Activated T-cell treated with anti-CD3 and anti-CD28 coated beads for 24 hours (primary cell): ENCODE measurements at places on chromosomes 12 and 14.

DNA sequence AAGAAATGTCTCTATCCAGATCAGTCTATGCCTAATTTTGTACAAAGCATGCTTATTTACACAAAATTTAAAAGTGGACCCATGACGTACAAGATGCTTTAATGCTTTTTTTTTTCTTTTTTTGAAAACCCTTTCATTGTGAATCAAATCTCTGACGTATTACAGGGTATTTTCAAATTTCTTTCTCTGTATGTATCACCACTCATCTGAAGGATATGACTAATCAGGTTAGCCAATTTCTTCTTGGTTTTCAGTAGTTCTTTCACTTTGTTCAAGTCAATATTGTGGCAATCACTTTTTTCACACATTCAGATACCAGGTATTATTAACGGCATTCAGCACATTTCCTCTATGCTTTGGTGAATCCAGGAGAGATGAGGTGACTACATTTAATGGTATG, 685.3 kb downstream of the TRHDE start:
- DNase-seq, result no peak

DNA sequence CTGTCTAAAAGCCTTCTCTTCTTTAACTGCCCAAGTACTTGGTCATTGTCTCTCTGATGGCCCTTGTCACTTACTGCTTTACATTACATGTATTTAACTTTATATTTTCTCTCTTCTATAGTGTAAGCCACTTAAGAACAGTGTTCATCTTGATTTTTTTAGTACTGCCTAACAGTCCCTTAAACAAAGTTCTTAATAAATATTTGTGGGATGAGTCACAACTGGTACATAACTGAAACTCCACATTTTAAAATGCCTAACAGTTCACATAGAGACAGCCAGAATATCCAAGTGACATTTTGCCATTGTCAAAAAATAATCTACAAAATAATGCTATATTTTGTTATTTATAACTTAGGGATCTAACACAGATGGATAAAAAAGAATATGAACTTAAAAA, 146.6 kb downstream of the STXBP6 start:
- no peak for DNase-seq

- no peak for DNase-seq
Measured at GRCh38 chr12:60210756-60211155, 614.9 kb downstream of the SLC16A7 start.

- no peak for DNase-seq
Measured at GRCh38 chr14:101845496-101845895, 84.0 kb downstream of the PPP2R5C start.

- DNase-seq, result no peak
Measured at GRCh38 chr12:49979791-49980190, 7.0 kb downstream of the AQP6 start.

- no peak for DNase-seq
Measured at GRCh38 chr12:93072340-93072739, 143.2 kb upstream of the EEA1 start.

- no peak for DNase-seq
Measured at GRCh38 chr12:116053479-116054200, 223.9 kb downstream of the MED13L start.

GRCh38 chr14:92711976-92712653, 36.3 kb downstream of the LGMN start:
- DNase-seq, result no peak

DNA sequence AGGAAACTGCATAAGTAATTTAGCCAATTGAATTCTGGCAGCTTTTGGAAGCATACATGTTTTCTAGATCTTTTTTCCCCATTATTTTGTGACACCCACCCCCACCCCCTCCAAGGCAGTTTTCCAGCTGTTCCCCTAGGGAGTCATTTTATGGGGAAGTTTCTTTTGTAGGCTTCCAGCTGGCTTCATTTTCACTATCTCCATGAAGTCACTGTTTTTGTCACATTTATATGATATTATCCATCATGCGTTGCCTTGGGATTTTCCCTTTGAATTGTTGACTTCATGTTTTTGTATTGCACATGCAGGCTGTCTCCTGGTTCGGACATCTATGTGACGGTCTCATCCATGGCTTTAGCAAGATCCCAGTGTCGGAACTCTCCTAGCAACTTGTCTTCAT, 233.6 kb upstream of the RGS6 start:
- no peak for DNase-seq

GRCh38 chr14:55245657-55246268, 25.5 kb upstream of the FBXO34 start:
- DNase-seq, result no peak

GRCh38 chr12:57765003-57765697, 1.7 kb downstream of the CYP27B1 start:
- DNase-seq, result no peak

DNA sequence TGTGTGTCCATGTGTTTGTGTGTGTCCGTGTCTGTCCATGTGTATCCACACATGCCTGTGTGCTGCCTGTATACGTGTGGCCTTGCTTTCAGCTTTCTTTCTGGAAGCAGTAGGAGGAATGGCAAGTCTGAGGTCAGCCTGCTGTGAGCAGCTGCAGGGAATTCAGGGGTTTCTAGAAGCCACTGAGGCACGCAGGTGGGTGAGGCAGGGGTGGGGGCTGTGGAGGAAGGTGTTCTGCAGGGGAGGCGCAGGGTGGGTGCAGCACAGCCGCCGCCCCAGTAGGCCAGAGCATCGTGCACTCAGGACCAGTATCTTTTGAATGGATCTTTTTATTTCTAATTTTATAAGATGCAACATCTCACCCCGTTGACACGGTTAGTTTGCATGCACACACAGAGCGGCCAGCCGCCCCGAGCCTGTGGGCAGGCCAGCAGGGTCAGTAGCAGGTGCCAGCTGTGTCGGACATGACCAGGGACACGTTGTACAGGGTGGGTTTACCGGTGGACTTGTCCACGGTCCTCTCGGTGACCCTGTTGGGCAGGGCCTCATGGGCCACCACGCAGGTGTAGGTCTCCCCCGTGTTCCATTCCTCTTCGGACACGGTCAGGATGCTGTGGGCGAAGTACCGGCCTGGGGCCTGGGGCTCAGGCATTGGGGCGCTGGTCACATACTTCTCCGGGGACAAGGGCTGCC, 327.7 kb downstream of the TMEM121 start:
- no peak for DNase-seq

DNA sequence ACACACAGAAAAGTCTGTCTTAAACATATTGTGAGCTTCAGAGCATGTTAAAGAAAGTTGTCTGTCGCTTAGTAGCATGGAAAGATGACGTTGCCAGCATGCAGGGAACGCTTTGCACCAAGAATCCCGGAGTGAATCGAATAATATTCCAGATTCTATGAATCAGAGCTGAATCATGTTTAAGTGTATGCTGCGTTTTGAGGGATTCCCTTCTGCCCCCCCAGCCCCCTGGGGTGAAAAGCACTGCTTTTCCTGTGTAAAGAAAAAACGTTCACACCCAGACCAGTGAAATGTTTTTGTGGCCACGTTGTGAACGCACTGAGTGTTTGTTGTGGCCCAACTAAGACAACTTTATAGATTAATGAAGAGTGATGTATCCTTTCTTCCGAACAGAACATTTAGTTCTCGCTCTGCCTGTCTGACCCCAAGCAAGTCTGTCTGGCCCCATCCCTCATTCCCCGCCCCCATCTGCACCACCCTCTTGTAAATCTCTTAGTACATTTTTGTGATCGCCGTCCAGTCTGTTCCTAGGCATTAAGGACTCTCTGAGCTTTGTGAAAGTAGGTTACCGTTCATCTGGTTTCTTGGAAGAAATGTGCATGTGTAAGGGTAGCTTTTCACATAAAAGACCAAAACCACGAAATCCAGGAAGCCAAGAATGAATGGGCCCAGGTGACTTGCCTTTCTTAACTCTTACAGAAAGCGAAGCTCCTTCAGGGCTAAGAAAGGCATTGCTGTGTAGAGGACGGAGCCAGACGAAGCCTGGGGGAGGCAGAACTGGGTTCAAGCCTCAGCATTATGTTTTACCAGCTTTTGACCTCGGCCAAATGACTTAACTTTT, 103.0 kb downstream of the SAMD4A start:
- no peak for DNase-seq

GRCh38 chr12:21340403-21340802, 5.7 kb upstream of the SLCO1A2 start:
- no peak for DNase-seq

- DNase-seq, result no peak
Measured at GRCh38 chr14:25658988-25659387, 609.0 kb upstream of the STXBP6 start.

DNA sequence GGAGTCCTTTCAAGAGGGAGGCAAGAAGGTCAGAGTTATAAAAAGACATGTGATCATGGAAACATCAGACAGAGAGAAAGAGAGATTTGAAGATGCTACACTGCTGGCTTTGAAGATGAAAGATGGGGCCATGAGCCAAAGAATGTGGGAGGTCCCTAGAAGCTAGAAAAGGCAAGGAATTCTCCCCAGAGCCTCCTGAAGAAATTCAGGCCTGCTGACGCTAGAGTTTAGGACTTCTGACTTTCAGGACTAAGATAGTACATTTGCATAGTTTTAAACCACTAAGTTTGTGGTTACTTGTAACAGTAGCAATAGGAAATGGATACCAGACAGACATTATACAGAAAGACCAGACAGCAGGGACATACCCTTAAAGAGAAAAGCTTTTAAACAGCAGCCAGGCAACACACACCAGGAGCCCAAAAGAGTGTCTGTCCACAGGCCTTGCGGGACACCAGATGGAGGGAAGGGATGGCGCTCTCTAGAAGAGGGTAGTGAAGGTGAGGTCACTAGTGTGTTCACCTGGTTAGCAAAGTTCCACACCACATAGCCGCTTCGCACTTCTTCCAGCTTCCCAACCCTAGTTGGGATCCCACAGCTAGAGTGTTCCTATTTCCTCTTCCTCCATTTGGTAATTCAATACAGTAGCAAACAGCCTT, 29.7 kb upstream of the CEBPE start:
- DNase-seq, result no peak

GRCh38 chr12:109544955-109545531, 28.3 kb downstream of the MMAB start:
- DNase-seq, result no peak

- DNase-seq, result no peak
Measured at GRCh38 chr12:70644861-70645260, 7.6 kb upstream of the PTPRB start.

DNA sequence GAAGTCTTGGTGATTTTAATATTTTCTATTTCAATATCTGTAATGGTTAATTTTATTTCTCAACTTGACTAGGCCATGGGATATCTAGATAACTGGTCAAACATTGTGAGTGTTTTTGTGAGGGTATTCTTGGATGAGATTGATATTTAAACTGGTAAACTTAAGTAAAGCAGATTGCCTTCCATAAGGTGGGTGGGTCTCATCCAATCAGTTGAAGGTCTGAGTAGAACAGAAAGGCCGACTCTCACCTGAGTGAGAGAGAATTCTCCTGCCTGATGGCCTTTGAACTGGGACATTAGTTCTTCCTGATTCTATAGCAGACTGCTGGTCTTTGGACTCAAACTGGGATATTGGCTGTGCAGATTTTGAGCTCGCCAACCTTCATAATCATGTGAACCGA, 36.3 kb downstream of the OTOGL start:
- no peak for DNase-seq

GRCh38 chr14:46653031-46653755, 1.6 kb upstream of the RPL10L start:
- no peak for DNase-seq

GRCh38 chr14:26217778-26218177, 380.1 kb downstream of the NOVA1 start:
- no peak for DNase-seq

- no peak for DNase-seq
Measured at GRCh38 chr12:93333054-93333453, 44.7 kb upstream of the NUDT4 start.

DNA sequence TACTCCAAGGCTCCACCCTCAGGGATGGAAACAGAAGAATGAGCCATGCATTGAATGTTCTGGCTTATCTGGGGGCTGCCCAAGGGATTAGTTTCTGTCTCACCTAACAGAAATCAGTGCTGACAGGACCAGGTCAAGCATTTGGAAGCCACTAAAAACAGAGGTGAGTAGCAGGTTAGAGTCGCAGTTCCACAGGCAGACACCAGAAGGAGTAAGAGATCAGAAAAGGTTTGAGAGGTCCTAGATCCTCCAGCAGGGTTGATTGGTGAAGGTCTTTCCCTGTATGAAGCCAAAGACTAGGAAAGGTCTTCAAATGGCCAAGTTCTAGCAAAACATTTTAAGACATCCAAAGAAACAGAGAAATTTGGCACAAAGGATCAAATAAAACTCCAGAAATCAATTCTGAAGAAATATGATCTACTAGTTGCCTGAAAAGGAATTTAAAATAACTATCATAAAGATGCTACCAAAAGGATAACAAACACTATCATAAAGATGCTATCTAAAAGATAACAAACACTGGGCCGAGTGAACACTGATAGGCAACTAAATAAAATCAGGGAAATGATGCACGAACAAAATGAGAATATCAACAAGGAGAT, 19.5 kb upstream of the TTC9 start:
- no peak for DNase-seq

GRCh38 chr12:119613319-119613936, 19.9 kb downstream of the TMEM233 start:
- no peak for DNase-seq

- no peak for DNase-seq
Measured at GRCh38 chr14:105926373-105927095, 400.2 kb downstream of the TMEM121 start.

DNA sequence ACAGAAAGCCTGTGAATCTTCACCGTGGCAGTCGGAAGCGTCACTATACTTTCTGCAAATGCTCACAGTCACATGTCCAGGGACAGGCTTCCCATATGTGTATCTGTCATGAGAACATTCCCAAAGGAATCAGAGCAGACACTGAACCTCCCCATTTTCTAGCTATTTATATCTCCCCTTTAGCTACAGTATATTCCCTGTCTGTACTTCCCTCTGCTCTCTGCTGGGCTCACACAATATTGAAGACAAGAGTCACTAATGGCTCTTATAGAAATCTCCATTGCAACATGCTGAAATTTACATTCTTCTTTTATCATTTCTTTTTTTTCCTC, 8.2 kb downstream of the A2M start:
- DNase-seq, result no peak

DNA sequence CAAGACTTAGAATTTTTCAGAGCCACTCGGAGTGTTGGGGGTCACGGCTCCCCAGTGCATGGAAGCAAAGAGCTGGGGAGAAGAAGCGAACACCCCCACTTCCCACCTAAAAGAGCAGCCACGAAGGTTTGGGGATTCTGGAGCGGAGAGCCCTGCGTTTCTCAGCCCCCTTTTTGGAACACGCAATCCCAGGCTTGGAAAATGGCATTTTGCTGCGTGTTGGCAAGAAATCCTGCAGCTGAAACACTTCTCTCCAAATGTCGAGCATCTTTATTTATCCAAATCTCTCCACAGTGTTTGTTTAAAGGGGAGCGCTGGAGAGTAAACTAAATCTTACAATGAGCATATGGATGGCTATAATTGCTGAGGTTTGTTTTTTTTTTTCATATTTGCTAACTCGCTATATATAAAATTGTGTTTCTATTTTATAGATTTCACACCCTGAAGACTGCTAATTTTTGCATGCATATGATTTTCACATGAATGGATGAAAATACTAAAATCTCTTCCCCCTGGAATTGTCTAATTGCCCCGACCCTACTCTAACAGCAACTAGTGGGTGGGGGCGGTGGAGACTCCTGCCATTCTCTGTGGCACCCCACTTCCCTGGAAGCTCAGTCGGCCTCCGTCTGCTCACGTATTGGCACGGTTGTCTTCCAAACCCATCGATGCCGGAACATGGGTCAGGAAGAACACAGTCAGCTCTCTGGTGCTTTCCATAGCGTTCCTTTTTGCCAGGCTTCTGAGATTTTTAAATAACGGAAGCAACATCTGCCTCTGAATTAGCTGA, 120.5 kb downstream of the GCH1 start:
- DNase-seq, result no peak
